ENCODE measurements at places on chromosomes 12 and 14.

DNA sequence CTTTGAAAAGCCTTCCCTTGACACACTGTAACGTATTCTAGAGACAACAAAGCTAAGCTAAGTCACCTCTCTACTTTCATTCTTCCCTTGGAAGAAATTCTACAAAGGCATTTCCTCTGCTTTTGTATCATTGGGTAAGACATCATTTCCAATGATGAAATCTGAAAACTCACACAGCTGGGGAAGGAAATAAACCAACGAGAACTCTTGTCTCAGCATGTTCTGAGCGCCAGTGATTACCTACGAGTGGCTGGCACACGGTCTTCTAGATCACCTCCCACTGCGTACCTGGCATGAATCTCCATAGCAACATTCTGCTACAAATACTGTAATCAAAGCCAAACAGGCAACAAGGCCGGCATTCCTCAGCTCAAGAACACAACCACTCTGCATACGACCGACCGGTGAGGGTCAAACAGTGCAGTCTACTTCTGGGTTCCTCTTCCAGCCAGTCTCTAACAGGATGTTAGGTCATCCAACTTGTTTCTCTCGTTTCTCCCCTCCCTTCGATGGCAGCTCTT, 7.6 kb downstream of the VPS37B start:
- DNase-seq, result no peak

- DNase-seq, result no peak
Measured at GRCh38 chr14:24673534-24674203, 39.7 kb upstream of the GZMB start.

- DNase-seq, result no peak
Measured at GRCh38 chr12:619346-619745, 43.9 kb downstream of the NINJ2 start.

- peak; percentile 42 for DNase-seq
Measured at GRCh38 chr14:69129264-69129880, 23.5 kb downstream of the DCAF5 start.

DNA sequence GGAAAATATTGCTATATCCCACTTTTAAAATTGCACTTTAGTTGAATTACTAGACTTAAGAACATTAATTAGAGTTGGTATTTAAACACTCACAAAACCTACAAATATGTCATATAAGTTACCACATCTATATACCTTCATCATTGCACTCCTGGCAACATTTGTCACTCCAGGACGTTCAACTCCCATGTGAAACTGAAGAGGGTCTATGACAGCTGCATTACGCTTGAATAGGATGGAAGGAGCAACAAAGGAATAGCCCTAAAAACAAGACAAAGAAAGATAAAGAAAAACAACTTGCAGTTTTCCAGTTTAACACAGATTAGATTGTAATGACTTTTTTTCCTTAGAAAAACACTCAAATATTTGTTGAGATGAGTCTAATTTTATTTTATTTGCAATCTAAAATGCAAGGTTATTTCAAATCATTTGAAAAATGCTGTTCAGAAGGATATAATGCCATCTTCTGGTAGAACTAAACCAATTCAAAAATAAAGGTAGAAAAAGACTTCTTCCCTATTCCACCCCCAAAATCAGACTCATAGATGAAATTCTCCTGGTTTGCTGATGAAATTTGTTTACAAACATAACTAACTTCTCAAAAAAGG, 84.3 kb upstream of the TTC7B start:
- no peak for DNase-seq

DNA sequence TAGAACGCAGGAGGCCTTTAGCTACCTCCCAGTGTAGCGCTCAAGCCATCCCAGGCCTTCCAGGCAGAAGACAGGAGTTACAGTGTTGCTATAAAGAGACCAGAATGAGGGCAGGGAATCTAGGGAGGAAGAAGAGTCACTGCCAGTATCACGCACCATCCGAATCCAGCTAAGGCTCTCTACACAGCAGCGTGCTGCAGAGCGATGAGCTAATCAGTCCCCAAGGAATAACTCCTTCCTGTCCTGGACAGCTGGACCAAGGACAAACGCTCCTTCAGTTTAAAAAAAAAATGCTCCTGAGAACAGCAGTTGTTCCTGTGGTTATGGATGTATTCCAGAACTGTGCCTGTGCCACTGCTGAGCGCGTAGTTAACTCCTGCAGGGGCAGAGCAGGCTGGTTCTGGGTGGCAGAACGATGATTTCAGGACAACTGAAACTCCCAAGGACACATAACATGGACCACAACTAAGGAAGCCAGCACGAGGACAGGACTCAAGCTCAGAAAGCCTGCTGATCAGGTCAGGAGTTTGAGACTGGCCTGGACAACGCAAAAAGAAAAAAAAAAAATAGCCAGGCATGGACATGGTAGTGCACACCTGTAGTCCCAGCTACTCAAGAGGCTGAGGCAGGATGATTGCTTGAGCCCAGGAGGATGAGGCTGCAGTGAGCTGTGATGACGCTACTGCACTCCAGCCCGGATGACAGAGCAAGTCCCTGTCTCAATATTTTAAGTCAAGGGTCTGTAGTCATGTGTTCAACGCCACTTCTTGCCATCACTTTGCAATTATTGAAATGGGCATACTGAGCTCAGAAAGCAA, 2.6 kb downstream of the IFFO1 start:
- no peak for DNase-seq

GRCh38 chr14:70830998-70831781, 21.9 kb upstream of the MAP3K9 start:
- no peak for DNase-seq

DNA sequence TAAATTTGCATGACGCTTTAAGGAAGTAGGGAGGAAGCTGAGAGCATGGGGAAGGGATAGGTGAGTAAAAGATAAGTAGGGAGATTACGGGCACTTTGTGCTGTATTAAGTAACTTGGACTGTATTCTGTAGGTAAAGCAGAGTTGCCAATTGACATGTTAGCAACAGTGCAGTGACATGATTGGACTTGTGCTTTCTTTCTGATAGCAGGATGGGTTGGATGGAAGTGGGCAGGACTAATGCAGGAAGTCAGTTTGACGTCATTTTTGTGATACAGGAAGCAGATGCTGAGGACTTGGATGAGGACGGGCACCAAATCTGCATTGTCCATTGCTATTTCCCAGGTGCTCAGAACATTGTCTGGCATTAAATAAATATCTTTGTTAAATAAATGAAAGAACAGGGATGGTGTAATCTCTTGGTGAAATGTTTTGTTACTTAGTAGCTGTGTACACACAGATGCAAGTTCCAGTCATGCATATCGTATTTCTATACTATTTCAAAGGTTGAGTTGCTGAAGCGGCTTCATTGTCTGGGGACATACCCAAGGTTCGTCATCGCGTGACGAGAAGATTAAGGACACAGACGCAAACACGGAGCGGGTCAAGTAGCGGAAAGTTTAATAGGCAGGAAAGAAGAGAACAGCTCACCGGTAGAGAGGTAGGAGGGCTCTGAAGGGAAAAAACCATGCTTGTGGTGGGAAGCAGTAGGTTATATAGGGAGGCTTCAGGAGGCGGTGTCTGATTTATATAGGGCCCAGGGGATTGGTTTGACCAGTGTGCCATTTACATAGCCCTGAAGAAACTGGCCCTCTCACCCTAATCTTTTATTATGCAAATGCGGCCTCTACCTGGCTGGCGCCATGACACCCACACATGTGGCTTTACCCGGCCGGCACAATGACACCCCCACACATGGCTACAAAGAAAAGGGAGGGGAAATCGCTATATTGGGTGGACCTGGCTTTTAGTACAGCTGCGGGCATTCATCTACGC, 30.7 kb downstream of the GUCY2C start:
- no peak for DNase-seq

- no peak for DNase-seq
Measured at GRCh38 chr12:12882288-12882687, 9.1 kb upstream of the GPRC5A start.

DNA sequence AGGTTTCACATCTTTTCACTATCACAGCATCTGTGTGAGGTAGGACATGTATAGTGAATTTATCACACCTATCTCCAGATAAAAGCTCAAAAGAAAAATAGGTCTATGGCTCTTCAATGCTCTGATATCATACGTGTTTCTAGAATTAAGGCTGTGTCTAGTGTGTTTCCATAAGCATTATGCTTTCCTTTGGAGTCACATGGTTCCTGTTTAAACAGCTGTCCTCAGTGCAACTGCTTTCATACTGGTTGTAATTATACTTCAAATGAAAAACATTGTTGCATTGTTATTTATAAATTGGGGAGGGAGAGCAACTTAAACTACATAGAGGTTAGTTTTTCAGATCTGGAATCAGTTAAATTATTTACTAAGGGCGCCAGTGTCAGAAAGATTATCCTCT, 151.6 kb downstream of the SYT1 start:
- DNase-seq, result no peak

DNA sequence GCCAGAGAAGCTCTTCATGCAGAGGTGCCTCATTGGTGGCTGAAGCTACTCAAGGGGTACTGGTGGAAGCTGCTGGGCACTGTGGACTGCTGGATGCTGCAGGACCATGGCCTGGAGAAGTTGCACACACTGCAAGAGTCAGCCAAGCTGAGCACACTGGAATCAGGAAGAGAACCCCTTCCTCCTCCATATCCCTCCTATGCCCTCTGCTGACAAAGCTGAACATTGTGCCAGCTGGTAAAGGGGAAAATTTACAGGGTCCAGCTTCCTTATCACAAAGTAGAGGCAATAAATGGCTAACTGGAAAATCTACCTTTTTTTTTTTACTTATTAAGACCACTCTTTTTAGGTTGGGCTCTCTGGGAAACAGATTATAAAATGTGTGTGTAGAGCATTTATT, 6.5 kb downstream of the CCDC175 start:
- no peak for DNase-seq

DNA sequence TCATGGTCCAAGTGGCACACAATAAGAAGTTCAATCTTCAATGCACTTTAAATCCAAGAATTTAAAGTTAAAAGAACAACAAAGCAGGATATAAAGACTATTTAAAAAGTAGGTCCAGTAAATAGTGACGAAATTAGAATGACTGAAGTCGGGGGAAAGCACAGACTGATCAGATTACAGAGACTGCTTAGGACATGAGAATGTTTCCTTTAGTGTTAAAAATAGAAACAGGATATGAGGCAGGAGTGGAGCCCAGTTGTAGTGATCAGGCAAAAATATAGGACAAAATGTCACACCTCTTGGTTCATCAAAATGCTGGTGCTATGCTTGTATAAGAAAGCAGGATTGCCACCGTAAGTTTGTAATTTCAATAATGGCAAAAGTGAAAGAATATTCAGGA, 52.2 kb upstream of the CD163 start:
- no peak for DNase-seq

DNA sequence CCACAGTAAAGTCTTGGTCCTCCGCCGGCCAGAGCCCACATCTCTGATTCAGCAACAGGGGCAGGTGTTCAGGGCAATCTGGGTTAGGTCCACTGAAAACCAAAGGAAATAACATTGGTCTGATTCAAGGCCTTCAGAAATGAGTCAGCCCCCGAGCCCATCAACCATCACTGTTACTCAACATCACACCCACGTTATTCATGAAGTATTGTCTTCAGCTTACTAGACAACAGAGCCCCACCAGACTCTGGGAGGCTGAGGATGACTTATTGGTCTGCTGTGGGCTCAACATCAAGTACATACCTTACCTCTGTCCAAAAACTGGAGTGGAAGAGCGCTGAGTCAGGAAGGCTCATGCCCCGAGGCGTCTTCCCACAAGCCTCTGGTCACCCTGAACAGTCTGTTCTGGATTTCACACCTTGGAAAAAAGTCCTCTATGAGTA, 97.5 kb downstream of the ZFP36L1 start:
- peak; percentile 84 for DNase-seq

DNA sequence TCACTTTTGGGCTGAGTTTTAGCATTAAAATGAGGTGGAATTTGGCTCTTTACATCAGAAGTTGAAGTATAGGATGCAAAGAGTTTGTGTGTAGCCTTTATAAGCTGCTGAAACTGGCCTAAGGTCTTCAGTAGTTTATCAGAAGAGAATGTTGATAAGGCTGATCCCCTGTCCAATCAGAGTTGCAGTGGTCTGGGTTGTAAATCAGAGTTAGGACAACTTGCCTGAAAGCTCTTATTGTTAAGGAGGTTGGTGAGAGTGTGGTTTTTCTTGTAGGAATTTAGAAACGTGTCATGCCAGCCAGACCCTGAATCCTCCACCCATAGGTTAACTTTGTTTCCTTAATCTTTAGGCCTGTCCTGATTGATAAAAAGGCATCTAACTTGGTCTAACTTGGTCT, 143.5 kb downstream of the ST8SIA1 start:
- no peak for DNase-seq

- DNase-seq, result no peak
Measured at GRCh38 chr14:102507081-102507856, 2.3 kb downstream of the ANKRD9 start.

DNA sequence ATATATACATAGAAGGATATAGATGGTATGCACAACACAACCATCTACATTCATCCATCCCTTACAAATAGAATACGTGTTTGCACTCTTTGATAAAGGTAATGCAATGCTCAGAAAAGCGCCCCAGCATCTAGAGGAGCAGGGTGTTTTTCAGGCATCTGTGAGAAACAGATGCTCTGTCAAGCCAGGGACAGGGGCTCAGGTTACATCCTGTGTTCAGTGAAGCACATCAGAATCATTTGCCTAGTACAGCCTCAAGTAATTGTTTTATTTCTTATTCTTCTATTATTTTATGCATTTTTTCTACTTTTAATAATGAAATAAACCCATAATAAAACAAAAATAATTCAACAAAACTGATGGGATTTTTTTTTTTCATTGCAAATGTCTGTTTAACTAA, 50.5 kb upstream of the HIF1A start:
- DNase-seq, result peak; percentile 23

DNA sequence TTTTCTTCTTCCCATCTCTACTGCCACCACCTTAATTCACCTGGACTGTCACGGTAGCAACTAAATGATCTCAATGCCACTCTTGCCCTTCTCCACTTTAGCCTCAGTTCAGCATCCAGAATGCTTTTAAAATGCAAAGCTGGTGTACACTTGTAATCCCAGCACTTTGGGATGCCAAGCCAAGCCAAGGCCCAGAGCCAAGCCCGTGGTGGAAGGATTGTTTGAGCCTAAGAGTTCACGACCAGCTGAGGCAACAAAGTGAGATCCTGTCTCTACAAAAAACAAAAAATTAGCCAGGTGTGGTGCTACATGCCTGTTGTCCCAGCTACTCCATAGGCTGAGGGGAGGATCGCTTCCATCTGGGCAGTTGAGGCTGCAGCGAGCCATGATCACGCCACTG, 5.9 kb downstream of the CIPC start:
- DNase-seq, result no peak

GRCh38 chr14:52095336-52095735, 26.5 kb upstream of the NID2 start:
- DNase-seq, result no peak

DNA sequence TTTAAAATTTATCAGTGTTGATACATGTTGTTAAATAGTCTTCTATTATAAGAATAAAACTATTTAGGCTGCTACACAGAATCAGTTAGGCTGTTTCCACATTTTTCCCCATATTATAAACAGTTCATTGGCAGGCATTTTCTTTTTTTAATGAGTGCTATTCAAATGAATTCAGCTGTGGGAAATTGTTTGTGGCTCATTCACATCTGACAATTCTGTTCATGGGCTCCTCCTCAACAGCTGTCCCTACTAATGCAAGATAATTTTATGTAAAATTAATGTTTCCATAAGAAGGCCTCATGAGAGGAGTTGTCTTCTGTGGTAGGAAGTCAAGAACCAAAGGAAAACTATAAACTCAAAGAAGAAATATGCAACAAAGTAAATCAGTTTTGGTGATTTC, 218.0 kb downstream of the PPFIA2 start:
- no peak for DNase-seq
